ENCODE measurements at places on chromosomes 1 and 21.

DNA sequence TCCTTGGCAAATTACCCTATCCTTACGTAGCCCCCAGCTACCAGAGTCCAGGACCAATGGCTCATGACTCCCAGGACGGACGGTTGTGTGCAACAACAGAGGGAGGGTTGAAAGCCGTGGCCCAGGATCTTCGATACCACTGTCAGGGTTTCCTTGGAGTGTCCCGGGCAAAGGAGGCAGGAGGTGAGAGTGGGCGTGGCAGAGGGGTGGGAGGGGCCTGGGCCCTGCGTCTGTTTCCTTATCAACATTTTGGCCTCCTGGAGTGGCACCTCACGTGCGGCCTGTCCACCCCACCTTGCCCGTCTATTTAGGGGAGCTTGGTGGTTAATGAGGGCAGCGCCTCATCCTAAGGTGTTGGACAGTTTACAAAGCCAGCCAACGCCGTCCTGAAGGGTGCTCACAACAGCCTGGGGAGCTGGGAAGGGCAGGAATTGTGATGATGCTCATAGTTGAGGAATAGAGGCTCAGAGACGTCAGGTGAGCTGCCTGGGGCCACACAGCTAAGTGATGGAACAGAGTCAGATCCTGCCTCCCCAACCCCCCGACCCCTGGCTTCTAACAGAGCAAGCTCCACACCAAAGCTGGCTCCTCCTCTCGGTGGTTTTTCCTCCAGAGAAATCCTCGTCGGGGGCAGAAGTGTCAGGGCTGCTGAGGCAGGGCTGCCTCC, 17.4 kb upstream of the ARHGEF10L start:
- no peak for DNase-seq

DNA sequence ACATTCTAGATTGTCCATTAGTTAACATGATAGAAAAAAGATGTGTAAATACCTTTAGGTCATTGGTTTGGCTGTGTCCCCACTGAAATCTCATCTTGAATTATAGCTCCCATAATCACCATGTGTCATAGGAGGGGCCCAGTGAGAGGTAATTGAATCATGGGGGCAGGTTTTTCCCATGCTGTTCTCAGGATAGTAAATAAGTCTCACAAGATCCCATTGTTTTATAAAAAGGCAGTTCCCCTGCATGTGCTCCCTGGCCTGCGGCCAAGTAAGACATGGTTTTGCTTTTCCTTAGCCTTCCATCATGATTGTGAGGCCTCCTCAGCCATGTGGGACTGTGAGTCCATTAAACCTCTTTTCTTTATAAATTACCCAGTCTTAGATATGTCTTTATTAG, 32.5 kb upstream of the SLC44A5 start:
- DNase-seq: no peak

GRCh38 chr1:204599098-204599497, 82.9 kb downstream of the MDM4 start:
- DNase-seq: no peak

DNA sequence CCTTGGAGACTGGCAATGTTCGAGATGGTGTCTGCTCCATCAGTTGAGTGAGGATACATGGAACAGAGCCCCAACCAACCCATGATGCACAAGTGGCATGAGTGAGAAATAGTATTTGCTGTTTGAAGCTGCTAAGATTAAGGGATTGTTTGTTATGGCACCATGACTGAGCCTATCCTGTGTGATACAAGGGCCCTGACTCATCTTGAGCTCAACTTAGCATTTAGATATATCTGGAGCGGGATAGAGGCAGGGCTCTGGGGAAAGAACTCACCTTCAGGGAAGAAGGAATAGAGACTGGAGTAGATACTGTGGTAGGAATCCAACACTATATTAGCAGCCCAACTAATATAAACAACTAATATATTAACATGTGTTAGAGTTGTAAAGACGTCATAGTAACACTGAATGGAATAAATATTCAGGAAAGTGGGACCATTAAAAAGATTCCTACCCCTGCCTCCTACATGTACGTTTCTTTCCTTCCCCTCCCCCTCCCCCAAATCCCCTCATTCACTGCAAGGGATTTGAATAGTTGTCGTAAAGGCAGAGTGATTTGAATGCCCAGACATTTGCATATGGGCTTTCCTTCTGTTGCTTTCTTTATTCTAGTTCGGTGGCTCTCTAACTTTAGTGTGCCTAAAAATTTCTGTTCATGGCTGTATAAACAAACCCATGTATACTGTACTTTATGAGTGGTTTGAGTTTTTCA, 106.6 kb upstream of the POU3F1 start:
- no peak for DNase-seq

DNA sequence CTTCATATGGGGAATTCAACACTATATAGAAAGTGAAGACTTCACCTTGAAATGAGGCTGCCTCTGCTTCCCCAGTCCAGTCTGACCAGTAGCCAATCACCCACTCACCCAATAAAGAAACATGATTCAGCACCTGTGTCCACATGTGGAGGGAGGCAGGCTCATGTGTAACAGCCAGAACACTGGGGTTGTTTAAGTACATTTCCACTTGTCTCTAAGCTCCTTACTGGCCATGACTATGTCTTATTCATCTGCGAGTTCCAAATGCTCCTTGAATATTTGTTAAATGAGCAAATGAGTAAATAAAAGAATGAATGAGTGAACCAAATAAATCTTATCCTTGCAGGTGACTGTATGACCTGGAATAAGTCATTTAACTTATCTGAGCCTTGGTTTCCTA, 100.1 kb downstream of the BRINP2 start:
- DNase-seq: no peak

GRCh38 chr1:28114844-28115243, 26.4 kb upstream of the EYA3 start:
- DNase-seq: no peak

DNA sequence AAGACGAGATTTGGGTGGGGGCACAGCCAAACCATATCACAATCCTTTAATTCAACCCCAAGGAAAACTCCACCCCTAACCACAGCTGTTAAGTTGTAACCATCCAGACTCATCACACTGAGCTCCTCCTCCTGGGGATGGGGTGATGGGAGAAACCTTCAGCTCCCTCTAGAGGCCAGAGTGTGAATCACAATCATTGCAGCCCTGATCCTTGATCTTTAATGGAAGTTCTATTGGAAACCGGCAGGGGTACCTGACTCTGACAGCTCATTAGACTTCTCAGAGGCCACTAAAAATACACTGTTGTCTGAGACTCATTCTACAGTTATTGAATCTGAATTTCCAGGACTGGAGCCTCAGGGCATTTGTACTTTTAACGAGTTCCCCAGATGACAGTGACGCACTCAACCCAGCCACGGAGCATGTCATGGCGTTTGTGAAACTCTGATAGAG, 127.2 kb downstream of the IGSF21 start:
- peak; percentile 3 for DNase-seq

- DNase-seq: no peak
Measured at GRCh38 chr1:83954166-83954823, 44.6 kb downstream of the TTLL7 start.

- DNase-seq: no peak
Measured at GRCh38 chr21:28832013-28832714, 160.5 kb downstream of the LTN1 start.

GRCh38 chr1:25738499-25738898, 61.5 kb upstream of the SELENON start:
- DNase-seq: no peak

- no peak for DNase-seq
Measured at GRCh38 chr1:1181129-1181937, 7.7 kb downstream of the TTLL10 start.
